CMK (cell line): ENCODE measurements at places on chromosomes 11 and 22.
A peak's percentile ranks its signal among the peaks of the same experiment; 100 is the strongest.

GRCh38 chr11:104525416-104525815 lies 361.5 kb upstream of the PDGFD start:
- no peak for DNase-seq

DNA sequence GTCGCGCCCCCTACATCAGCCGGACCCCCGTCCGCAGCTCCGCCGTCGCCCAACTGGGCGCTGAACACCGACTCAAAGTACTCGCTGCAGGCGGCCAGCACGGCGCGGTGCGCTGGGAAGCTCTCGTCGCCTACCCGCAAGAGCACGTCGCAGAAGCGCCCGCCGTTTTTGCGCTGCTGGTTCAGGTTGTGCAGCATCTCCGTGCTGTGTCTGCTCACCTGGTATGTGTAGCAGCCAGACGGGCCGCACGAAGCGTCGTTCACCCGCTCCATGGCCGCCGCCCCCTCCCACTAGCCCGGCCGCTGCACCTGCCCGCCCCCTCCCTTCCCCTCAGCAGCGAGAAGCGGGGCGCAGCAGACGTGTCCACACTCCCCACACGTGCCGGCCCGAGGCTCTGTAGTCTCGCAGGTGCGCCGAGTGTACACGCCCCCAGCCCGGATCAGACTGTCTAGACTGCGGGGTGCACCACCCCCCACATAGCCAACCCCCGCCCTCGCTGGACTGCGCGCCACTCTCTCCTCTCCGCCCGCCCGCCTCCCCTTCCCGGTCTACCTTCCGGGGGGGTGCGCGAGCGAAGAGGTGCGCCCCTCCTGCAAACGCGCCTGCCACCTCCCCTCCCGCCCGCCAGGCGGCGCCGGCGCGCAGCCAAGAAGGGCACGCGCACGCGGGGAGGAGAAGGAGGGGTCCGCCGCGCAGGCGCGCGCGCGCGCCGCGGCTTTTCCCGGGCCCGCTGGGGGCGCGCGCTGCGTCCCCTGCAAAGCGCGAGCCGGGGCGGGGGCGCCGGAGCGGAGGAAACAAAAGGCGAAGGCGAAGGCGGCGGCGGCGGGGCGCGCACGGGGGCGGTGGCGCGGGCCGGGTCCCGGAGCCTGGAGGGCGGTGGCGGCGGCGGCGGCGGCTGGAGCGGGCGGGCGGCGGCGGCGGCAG lies 553 bp downstream of the PATZ1 start:
- peak; percentile 84 for DNase-seq

- DNase-seq, result no peak
Observed at GRCh38 chr22:20840646-20841371, 17.8 kb downstream of the PI4KA start.

- DNase-seq, result no peak
Observed at GRCh38 chr11:2916114-2916891, 12.9 kb downstream of the PHLDA2 start.

- no peak for DNase-seq
Observed at GRCh38 chr11:17211286-17211685, 3.5 kb upstream of the PIK3C2A start.

GRCh38 chr11:35145271-35145670 lies 6.3 kb downstream of the CD44 start:
- DNase-seq, result peak; percentile 65

GRCh38 chr11:5631969-5632635 lies 7.3 kb downstream of the TRIM34 start:
- no peak for DNase-seq

DNA sequence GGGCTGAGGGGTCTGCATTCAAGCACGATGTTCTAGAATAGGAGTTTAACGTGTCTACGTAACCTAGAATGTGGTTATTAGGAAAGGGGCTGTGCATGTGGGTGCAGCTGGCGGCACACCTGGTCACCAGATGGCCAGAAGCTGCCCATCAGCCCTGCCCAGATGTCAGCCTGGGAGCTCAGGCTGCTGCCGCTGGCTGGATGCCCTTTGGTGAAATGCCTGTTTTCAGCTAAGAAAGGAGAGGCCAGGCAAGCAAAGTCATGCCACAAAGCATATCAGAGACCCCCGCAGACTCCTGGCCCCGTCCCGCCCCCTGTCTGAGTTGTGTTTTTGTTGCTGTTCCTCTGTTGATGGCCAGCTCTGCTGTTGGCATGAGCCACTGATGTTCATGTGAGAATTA lies 11.3 kb upstream of the ADORA2A start:
- DNase-seq, result no peak

- no peak for DNase-seq
Observed at GRCh38 chr11:96301818-96302217, 41.2 kb downstream of the MAML2 start.

DNA sequence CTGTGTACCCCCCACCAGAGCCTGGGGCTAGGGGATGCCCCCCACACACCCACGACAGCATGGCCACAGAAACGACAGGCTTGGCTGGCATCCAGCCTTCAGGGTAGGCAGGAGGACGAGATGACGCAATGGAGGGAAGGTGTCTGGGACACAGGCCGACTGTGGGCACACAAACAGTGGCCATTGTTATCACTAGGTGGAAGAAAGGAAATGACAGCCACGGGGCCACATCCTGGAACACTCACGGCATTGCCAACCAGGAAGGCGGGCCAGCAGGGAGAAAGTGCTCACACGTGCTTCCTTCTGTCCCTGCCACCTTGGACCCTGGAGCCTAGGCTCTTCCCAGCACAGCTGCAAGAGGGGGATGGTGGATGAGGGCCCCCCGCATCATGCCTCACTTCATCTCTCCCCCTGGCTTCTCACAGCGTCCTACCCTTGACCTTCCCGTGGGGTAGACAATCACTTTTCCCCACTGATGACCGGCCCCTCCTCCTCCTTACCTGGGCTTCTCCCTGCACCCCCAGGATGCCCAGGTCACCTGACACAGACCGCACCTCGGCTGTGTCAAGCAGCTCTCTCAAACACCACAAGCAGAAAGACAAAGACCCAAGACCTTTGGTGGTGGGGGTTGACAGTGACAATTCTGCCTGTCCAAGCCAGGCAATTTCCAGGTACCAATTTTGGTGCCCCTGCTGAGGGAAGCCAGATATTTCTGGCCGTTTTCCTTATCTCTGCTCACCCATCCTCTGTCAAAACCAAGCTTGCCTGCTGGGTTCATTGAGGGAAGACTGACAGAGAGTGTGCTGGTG lies 8.6 kb downstream of the PLA2G6 start:
- no peak for DNase-seq

DNA sequence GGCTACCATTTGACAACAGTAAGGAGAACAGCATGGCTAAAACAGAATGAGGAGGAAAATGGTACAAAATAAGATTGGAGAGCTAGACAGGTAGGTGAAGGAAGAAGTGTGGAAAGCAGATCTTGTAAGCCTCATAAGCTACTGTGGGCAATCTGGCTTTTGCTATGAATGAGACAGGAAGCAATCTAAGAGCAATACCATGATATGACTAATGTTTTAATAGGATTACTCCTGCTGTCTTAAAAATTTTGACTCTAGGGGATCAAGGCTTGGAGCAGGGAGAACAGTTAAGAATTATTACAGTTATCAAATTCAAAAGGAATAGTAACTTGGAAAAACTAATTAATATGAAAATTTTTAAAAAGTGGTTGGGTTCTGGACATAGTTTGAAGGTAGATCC lies 1166.0 kb upstream of the CCDC90B start:
- no peak for DNase-seq

GRCh38 chr11:33944693-33945424 lies 53.0 kb upstream of the LMO2 start:
- peak; percentile 92 for DNase-seq

GRCh38 chr11:55357560-55358184 lies 10.1 kb upstream of the OR4A15 start:
- DNase-seq, result peak; percentile 0

DNA sequence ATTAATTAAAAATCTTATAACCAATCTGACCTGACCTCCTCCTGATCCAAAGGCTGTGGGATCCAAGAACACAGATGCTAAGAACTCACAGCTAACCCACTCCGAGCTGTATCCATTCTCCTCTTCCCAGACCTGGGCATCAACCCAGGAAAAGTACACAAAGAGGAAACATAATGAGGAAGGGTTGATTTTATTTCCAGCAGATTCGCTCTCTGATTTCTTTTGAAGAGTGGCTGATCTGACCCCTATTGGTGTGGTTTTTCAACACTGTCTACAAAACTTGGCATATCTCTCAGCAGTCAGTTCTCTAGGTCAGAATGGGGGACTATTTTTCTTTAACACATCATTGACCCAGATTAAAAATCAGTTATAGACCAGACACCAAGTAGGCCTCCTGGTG lies 201.9 kb upstream of the UBASH3B start:
- no peak for DNase-seq

DNA sequence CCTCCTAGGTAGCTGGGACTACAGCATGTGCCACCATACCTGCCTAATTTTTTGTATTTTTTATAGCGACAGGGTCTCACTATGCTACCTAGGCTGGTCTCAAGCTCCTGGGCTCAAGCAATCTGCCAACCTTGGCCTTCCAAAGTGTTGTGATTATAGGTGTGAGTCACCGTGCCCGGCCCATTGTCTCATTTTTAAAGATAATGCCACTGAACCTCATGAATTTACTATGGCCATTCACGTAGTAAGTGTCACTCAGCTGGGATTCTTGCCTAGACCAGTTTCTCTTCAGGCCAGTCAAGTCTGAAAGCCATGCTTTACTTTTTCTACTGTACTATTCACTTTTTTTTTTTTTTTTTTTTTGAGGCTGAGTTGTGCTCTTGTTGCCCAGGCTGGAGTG lies 22.4 kb downstream of the DEPDC5 start:
- DNase-seq, result no peak

- DNase-seq, result no peak
Observed at GRCh38 chr11:79262221-79262620, 178.6 kb downstream of the TENM4 start.

DNA sequence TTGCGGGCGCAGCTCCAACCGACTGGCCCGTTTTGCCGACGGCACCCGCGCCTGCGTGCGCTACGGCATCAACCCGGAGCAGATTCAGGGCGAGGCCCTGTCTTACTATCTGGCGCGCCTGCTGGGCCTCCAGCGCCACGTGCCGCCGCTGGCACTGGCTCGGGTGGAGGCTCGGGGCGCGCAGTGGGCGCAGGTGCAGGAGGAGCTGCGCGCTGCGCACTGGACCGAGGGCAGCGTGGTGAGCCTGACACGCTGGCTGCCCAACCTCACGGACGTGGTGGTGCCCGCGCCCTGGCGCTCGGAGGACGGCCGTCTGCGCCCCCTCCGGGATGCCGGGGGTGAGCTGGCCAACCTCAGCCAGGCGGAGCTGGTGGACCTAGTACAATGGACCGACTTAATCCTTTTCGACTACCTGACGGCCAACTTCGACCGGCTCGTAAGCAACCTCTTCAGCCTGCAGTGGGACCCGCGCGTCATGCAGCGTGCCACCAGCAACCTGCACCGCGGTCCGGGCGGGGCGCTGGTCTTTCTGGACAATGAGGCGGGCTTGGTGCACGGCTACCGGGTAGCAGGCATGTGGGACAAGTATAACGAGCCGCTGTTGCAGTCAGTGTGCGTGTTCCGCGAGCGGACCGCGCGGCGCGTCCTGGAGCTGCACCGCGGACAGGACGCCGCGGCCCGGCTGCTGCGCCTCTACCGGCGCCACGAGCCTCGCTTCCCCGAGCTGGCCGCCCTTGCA lies 1.0 kb downstream of the FJX1 start:
- no peak for DNase-seq

- no peak for DNase-seq
Observed at GRCh38 chr11:95469258-95469657, 238.3 kb upstream of the SESN3 start.

DNA sequence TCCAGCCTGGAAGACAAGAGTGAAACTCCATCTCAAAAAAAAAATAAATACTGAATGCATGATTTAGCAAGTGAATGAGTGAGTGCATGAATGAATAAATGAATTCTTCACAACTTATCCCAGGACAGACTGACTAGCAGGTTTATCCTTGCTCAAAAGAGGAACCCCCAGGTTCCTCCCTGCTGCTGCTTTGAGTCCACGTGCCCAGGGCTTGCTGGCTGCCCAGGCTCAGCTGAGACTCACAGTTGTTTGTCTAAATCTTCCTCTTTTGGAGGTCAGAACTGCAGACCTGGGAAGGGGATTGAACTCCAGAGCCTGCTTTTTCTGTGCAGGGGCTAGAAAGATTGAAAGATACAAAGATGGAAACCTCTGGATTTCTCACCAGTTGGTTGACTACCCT lies 117.4 kb upstream of the TMEM45B start:
- DNase-seq, result no peak

- DNase-seq, result no peak
Observed at GRCh38 chr22:27803841-27804415, 2.4 kb upstream of the MN1 start.

GRCh38 chr22:48432781-48433518 lies 1394.7 kb downstream of the BRD1 start:
- DNase-seq, result no peak

DNA sequence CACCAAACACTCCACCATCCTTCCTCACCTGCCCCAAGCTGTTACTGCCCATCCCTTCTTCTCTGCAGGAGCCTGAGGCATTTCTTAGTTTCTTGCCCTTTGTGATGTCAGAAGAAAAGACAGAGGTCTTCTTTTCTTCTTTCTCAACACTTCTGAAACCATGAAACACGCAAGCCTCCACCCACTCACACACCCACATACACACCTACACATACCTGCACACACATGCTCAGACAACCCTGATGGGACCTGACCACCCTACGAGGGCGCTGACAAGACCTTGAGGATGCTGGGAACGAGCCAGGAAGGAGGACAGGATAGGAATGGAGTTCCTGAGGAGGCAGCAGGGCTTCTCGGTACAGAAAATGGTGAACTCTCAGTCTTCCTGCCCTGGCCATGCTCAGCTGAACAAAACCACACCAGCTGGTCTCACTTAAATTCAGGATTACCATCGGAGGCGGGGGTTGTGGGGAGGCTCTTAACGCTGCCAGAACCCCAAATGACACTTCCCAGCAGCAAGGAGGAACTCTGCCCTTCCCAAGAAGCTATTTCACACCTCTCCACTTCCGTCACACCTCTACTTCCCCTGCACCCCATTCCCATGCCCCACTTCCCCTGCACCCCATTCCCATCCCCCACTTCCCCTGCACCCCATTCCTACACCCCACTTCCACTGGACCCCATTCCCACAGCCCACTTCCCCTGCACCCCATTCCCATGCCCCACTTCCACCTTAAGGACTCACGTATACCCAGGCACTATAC lies 41.0 kb downstream of the CSF2RB start:
- DNase-seq, result no peak

GRCh38 chr11:12150831-12151382 lies 40.5 kb downstream of the MICAL2 start:
- no peak for DNase-seq

GRCh38 chr11:62012832-62013461 lies 45.5 kb upstream of the FTH1 start:
- no peak for DNase-seq

GRCh38 chr22:35746248-35746647 lies 28.6 kb downstream of the APOL5 start:
- no peak for DNase-seq

- no peak for DNase-seq
Observed at GRCh38 chr11:11532574-11532973, 89.2 kb downstream of the GALNT18 start.

- no peak for DNase-seq
Observed at GRCh38 chr22:49185312-49185969, 642.2 kb downstream of the BRD1 start.

GRCh38 chr22:42686756-42687491 lies 33.7 kb downstream of the A4GALT start:
- DNase-seq, result no peak

- no peak for DNase-seq
Observed at GRCh38 chr11:73652856-73653559, 6.6 kb downstream of the PLEKHB1 start.

GRCh38 chr11:75786101-75786736 lies 17.6 kb downstream of the DGAT2 start:
- no peak for DNase-seq

GRCh38 chr11:83666149-83666548 lies 380.0 kb upstream of the CCDC90B start:
- DNase-seq, result no peak
